ENCODE measurements at places on chromosomes 13 and 19. TPM values are rescaled to one million over a fixed set of nuclear protein-coding genes. Genes with fewer than 3 reads are reported as not detected.

DNA sequence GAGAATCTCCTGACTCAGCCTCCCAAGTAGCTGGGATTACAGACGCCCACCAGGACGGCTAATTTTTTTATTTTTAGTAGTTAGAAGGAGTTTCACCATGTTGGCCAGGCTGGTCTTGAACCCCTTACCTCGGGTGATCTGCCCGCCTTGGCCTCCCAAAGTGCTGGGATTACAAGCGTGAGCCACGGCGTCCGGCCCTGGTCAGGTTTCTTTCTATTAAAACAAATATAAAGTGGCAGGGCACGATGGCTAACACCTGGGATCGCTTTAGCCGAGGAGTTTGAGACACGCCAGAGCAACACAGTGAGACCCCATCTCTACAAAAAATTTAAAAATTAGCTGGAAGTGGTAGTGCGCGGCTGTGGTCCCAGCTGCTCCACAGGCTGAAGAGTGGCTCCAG lies 1.5 kb upstream of the MED25 start:
- no peak for DNase-seq

UNC13A gene
- total RNA-seq: 29.0 TPM

DNA sequence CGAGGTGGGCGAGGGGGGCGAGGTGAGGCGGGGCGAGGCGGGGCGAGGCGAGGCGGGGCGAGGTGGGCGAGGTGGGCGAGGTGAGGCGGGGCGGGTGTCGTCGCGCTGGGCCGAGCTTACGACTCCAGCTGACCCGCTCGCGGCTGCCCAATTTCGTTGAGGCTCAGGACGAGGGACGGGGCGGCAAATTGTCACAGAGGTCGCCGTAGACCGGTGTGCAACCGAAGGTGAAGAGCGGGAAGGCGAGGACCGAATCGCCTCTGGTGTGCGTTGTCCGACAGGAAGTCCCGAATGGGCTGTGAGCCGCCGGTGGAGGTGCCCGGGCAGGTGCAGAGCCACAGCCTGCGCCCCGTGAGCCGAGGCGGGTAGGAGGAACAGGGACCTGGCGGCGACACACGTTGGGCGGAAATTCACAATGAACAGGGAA lies at the start of gene LACC1:
Gene LACC1 (plus strand): TSS at position 150 of the 427 bp plus-strand sequence. CDS start 1,082 bp downstream, outside the sequence.
- DNase-seq: no peak

- DNase-seq: no peak
These were observed 26.5 kb downstream of the MPND start for GRCh38 chr19:4369888-4370260.

DNA sequence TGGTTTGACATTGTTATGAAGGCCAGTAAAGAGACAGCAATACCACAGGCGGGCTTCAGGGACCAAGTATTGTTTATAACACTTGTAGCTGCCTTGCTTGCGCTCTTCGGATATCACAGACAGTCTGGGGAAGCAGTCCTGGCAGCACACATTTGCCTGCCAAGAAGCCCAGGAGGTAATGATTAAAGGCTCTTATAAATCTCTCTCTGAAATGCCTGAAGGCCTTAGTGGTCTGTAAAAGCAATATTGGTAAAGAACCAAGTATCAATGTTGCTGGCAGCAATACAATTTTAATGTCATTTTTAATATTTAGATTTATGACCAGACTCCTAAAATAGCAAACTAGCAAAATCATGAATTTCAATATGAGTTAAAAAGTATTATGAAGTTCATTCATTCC lies 1312.4 kb downstream of the PCDH9 start:
- DNase-seq: no peak

DNA sequence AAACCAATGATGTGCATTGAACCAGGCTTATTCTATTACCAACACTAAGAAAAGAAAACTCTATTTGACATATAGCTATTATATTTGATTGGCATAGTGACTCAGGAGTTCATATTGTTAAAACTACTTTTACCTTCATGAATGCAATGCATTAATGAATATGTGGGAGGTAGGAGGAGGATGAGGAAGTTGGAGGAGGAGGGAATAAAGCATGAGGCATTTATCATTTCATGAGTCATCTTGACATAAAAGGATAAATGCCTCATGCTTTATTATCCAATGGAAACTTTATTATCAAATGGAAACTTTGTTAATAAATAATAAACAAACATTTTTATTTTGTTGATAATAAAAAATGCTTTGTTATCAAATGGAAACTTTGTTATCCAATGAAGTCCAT lies 116.5 kb downstream of the SPRY2 start:
- DNase-seq: no peak

GRCh38 chr13:110268061-110268460 lies 38.9 kb downstream of the COL4A1 start:
- DNase-seq: no peak

DNA sequence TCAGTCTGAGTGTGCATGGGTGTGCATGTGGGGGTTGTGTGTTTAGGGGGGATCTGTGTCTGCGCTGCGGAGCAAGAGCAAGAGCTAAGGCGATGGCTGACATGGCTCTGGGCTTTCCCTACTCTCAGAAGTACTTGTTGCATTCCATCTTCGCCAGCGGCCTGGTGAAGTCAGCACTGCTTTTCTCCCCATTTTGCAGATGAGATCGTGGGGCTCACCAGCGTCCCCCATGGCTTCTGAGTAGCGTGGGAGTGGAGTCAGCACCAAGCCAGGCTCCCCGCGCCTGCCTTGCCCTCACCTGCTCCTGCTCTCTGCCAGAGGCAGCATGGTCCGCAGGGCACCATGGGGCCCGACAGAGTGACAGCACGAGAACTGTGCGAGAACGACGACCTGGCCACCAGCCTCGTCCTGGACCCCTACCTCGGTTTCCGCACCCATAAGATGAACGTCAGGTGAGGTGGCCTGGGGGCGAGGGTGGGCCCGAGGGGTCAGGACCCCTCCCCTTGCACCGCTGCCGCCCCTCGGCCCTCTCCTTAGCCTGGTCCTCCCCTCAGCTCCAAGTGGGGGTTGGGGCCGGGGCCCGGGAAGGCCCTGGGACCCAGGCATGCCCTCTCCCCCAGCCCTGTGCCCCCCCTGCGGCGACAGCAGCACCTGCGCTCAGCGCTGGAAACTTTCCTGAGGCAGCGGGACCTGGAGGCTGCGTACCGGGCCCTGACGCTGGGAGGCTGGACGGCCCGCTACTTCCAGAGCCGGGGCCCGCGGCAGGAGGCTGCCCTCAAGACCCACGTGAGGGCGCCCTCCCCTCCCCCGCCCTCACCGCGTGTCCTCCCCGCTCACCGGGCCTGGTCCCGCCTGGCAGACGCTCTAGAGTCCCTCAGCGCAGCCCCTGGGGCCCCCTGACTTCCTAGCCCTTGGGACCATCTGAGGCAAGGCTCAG lies 2.2 kb downstream of the KMT5C start:
- no peak for DNase-seq

GRCh38 chr13:32746474-32746873 lies 160.2 kb downstream of the PDS5B start:
- DNase-seq: no peak

- DNase-seq: no peak
These were observed 1007.2 kb downstream of the PCDH9 start for GRCh38 chr13:66222926-66223325.

TEKTIP1 gene
- total RNA-seq: 1.2 TPM

- no peak for DNase-seq
These were observed 1.1 kb upstream of the MED26 start for GRCh38 chr19:16628984-16629691.
